A172 (cell line): ENCODE measurements at places on chromosomes 13 and 19. TPM values are rescaled to one million over a fixed set of nuclear protein-coding genes. Genes with fewer than 3 reads are reported as not detected.

GRCh38 chr13:47017476-47017875, 120.6 kb upstream of the HTR2A start:
- DNase-seq: peak; percentile 14

DNA sequence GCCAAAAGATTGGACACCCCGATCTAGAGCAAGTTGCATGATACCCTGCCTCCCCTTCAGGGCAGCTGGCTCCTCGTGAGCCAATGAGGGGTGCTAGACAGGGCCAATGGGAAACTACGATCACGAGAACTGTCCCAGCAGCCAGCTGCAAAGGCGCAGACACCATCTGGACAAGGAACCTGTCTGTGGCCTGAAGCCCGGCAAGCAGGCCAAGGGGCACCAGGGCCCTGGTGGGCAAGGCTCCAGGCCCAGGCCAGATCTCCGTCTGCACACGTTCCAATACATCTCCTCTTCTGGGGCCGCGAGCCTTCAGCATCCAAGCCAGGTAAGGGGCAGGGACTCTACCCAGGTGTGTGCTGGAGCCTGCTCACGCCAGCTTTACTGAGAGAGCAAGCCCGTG, 20.2 kb downstream of the MED26 start:
- DNase-seq: no peak

- peak; percentile 69 for DNase-seq
Measured at GRCh38 chr19:6811906-6812305, 39.4 kb downstream of the VAV1 start.

DNA sequence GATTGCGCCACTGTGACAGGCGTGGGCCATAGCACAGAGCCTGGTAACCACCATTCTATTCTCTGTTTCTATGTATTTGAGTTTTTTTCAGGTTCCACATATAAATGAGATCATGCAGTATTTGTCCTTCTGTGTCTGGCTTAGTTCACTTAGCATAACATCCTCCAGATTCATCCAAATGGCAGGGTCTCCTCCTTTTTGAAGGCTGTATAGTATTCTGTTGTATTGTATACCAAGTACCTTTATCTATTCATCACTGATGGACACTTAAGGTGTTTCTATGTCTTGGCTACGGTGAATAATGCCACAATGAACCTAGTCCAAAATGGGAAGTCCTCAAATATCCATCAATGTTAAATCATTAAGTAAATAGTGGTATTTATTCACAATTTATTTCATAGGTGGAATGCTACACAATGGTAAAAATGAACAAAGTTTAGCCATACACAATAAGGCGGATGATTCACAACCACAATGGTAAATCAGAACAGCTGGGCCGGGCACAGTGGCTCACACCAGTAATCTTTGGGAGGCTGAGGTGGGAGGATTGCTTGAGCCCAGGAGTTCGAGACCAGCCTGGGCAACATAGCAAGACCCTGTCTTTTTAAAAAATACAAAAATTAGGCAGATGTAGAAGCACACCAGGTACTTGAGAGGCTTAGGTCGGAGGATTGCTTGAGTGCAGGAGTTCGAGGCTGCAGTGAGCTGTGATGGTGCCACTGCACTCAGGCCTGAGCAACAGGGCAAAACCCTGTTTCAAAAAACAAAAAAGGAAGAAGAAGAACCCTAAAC, 8.4 kb upstream of the GRAMD1A start:
- DNase-seq: no peak

- DNase-seq: no peak
Measured at GRCh38 chr13:59299584-59299983, 864.1 kb downstream of the DIAPH3 start.

- DNase-seq: no peak
Measured at GRCh38 chr13:104382951-104383350, 1316.7 kb upstream of the SLC10A2 start.

DNA sequence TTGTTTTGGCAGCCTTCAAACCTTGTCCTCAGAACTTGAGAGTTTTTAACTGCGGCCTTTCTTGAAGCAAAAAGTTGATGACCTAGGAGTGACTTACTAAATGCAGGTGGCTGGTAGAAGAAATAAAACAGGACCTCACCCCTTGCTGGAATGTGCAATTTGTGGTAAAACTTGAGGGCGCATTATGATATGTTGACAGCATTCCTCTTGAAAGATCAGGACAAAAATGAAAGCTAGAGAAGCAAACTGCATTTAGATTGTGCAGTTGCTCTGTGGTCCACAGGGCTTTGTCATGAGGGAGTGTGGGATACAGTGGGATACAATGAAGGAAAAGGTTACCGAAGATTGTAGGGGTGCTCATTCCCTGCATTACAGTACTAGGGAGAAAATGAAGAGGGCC, 504.2 kb downstream of the GPC6 start:
- DNase-seq: peak; percentile 62

DNA sequence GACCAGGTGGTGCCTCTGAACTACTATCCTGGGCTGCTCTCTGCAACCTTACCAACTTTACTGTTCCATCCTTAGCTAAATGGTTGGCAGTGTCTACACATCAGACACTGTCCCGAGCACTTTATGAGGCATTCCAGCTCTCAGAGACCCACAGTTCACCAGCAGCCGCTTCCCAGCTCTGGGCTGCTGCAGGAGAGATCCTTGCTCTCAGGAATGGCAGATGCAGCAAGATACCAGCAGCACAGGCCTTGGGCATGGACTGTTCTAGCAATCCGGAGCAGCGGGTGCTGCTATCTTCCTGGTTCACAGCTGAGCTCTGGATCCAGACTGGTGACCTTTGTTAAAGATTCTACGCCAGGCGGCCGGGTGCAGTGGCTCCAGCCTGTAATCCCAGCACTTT, 3.3 kb upstream of the LPAR2 start:
- DNase-seq: no peak

- peak; percentile 46 for DNase-seq
Measured at GRCh38 chr13:113562085-113562749, 22.3 kb upstream of the TFDP1 start.

- DNase-seq: peak; percentile 62
Measured at GRCh38 chr19:41870401-41870873, 6.6 kb upstream of the CD79A start.

DNA sequence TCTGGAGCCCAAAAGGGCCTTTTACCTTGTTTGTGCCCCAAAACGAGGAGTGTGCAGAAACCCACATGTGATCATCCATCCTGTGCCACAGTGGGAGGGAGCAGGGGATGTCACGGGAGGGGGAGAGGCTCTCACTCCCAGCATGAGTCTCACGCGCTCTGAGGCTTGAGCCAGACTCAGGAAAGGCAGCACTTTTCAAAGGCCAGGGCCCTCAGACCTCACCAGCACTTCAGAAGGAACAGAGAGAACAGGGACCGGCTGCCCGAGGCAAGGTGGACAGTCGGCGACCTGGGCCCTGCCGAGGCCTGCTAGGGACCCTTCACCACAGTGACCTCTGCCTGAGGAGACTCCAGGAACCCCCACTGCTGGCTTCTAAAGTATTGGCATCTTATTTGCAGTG, 71.7 kb upstream of the WASF3 start:
- DNase-seq: no peak

- no peak for DNase-seq
Measured at GRCh38 chr19:51125421-51126075, 842 bp downstream of the SIGLEC9 start.

DNA sequence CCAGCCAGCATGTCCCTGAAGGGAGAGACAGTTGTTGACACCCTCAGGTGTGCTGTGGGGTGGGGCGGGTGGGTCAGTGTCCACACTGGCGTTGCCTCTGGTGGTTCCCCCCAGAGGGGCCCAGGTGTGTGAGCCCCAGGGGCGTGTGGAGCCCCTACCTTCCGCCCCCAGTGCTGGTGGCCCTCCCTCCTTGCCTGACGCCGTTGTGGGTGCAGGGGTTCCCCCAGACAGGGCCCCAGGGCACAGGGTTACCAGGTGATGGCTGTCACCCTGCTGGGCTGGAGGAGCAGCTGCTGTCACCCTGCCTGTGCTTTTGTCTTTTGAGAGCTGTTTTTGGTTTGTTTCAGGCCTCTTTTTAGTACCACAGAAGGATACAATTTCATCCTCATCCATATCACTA, 27.2 kb downstream of the ATP4B start:
- DNase-seq: no peak

The ZNF616 gene
- total RNA-seq: 6.1 and 17.5 TPM in 2 replicates

The MICU2 gene
- total RNA-seq: 79.3 and 85.1 TPM in 2 replicates

The CYP4F12 gene
- total RNA-seq: 1.3 and 1.6 TPM in 2 replicates

The ZBTB32 gene
- not detected in 2 replicates for total RNA-seq

The PEX11G gene
- 3.0 and 6.7 TPM in 2 replicates for total RNA-seq

The TNFAIP8L1 gene
- 7.5 and 9.5 TPM in 2 replicates for total RNA-seq
